ENCODE measurements at places on chromosomes 1 and 21.

- peak; percentile 16 for DNase-seq
These were observed 569 bp upstream of the WARS2 start for GRCh38 chr1:119141020-119141424.

- no peak for DNase-seq
These were observed 515.3 kb upstream of the B3GALT2 start for GRCh38 chr1:193701759-193702158.

GRCh38 chr1:154223621-154224020 is 2.9 kb downstream of the UBAP2L start:
- DNase-seq: no peak

DNA sequence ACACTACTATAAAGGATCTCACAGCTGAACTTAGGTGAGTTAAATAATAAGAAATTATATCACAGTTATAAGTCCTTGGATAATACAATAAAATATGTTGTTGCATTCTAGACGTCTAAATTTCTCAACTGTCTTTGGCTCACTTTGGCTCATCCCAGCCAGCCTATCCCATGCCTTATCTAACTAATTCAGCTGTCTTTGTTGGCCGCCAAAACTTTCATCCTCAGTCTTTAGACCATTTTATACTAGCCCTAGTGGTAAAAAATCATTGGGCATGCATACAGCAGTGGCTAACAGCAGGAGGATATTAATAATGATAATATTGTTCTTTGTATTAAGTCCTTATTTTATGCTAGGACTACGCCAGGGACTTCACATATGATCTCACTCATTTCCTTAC is 59.3 kb downstream of the CCDC18 start:
- no peak for DNase-seq

DNA sequence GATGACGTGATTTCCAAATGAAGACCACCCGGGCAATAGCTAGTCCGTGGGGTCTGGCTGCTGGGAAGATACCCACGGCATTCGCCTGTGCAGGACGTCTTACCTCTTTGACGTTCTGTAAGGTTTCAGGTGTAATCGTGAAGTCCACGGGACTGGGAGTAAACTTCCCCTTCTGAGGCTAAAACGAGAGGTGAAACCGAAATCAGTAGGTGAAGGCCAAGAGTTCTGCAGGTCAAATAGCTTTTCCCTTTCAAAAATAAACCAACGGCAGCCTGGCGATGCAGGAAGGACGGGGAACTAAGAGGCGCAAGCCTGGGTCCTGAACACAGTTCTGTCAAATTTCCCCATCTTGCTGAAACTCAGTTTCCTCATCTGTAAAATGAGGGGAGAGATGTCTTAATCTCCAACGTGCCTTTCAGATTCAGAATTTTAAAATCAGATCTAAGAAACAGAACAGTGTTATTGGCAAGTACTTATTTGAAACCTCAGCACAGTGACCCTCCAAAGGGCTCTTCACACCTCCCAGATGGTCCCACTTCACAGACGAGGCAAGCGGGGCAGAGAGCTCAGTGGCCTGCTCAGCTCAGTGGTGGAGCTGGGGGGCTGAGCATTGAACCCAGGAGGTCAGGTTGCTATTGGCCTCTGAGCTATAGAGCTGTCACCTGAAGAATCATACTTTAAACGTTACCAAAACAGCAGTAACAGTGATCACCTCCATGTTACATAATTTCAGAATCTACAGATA is 34.7 kb downstream of the VPS26C start:
- no peak for DNase-seq

DNA sequence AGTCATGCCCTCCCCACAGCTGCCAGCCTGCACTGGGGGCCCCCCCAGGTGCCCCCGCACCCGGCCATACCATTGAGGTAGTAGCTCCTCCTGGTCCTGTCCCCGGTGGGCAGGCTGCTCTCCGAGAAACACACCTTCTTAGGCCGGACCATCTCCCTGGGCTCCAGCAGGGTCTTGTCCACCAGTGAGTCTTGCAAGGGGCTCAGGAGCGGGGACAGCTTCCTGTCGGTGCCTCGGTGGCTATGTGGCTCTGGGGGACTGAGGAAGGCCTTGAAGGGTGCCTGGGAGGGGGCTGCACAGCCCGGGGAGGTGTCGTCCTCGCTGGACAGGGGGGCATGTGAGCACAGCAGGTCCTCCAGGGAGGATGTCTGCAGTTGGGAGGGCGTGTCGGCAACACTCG is 12.9 kb upstream of the FTCD start:
- DNase-seq: no peak

DNA sequence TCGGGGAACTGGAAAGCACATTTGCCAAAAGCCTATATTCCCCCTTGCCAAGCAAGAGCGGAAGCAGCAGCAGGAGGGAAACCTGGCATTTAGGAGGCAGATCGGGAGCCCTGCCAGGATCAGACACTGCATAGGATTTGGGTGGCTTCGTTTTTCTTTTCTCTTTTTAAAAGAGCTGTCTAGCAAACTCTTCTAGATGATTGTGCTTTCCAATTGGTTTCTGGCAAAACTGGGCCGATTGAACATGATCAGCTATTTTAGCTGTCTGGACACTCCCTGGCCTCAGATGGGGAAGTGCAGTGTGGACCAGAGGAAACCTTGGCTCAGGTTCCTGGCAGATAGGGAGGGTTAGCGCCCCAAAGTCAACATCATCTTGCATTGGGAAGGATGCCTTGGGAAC is 414.0 kb upstream of the KAZN start:
- no peak for DNase-seq

- DNase-seq: no peak
These were observed 1.3 kb upstream of the DUSP23 start for GRCh38 chr1:159779403-159779851.

- no peak for DNase-seq
These were observed 320.4 kb downstream of the RWDD3 start for GRCh38 chr1:95554408-95554807.
